WTC11 (cell line): ENCODE measurements at places on chromosomes 2 and 18. TPM values are rescaled to one million over a fixed set of nuclear protein-coding genes. Genes with fewer than 3 reads are reported as not detected.
A peak's percentile ranks its signal among the peaks of the same experiment; 100 is the strongest.

GRCh38 chr2:86392873-86393518, 48.2 kb upstream of the KDM3A start:
- H3K27ac ChIP-seq: no peak overlapping the region
- H3K36me3 ChIP-seq: no peaks in the 10 kb centered on the region
- no peak overlapping the region for H3K4me3 ChIP-seq
- H3K27me3 ChIP-seq: no peaks in the 10 kb centered on the region
- H3K4me1 ChIP-seq: no peaks in the 10 kb centered on the region
- DNase-seq: no peak

TMEM247 gene
- total RNA-seq: not detected in 3 replicates

GRCh38 chr2:164661349-164661748, 40.1 kb upstream of the GRB14 start:
- no peak for DNase-seq
- H3K4me1 ChIP-seq: peaks cover 7% of the 10 kb centered on the region
- no peak overlapping the region for H3K4me3 ChIP-seq
- peaks cover 8% of the 10 kb centered on the region for H3K36me3 ChIP-seq
- no peak overlapping the region for H3K27ac ChIP-seq

RAB12 gene
- total RNA-seq: 56.1 to 69.3 TPM (median 58.1 TPM) in 3 replicates

TM4SF20 gene
- not detected in 3 replicates for total RNA-seq

- peaks cover 10% of the 10 kb centered on the region for H3K4me1 ChIP-seq
- H3K4me3 ChIP-seq: peak overlapping the region; percentile 82
- H3K27me3 ChIP-seq: peaks cover 51% of the 10 kb centered on the region
- H3K36me3 ChIP-seq: no peaks in the 10 kb centered on the region
- no peak for DNase-seq
Observed at GRCh38 chr2:106581755-106582147, 94.6 kb downstream of the CD8B2 start.

- H3K27me3 ChIP-seq: no peaks in the 10 kb centered on the region; the same call in none of the 2 replicates
- peaks cover 37% of the 10 kb centered on the region for H3K36me3 ChIP-seq
- H3K4me3 ChIP-seq: no peak overlapping the region
- DNase-seq: no peak
Observed at GRCh38 chr2:234873828-234874173, 78.0 kb upstream of the SH3BP4 start.

GRCh38 chr2:236093134-236093533, 75.1 kb downstream of the GBX2 start:
- H3K27ac ChIP-seq: peak overlapping the region; percentile 34; the same call in 1 of the 2 replicates
- DNase-seq: no peak
- H3K4me3 ChIP-seq: no peak overlapping the region
- peaks cover 2% of the 10 kb centered on the region; the same call in 1 of the 2 replicates for H3K27me3 ChIP-seq
- H3K4me1 ChIP-seq: peaks cover 40% of the 10 kb centered on the region

GALM gene
- total RNA-seq: 11.2 to 13.5 TPM (median 12.3 TPM) in 3 replicates

ASB18 gene
- total RNA-seq: not detected in 3 replicates

GRCh38 chr2:102114290-102114721, 28.2 kb upstream of the IL1R1 start:
- no peaks in the 10 kb centered on the region; the same call in 1 of the 2 replicates for H3K27me3 ChIP-seq
- no peaks in the 10 kb centered on the region for H3K36me3 ChIP-seq
- no peak overlapping the region; the same call in 1 of the 2 replicates for H3K27ac ChIP-seq
- no peak overlapping the region for H3K4me3 ChIP-seq
- DNase-seq: no peak
- peaks cover 16% of the 10 kb centered on the region for H3K4me1 ChIP-seq

- no peak overlapping the region for H3K27ac ChIP-seq
- no peaks in the 10 kb centered on the region for H3K4me1 ChIP-seq
- H3K36me3 ChIP-seq: no peaks in the 10 kb centered on the region
- no peaks in the 10 kb centered on the region for H3K27me3 ChIP-seq
Observed at GRCh38 chr2:220575963-220576362, 948.5 kb downstream of the SLC4A3 start.

- no peaks in the 10 kb centered on the region for H3K36me3 ChIP-seq
- H3K27me3 ChIP-seq: no peaks in the 10 kb centered on the region
- peak overlapping the region; percentile 62; the same call in 1 of the 2 replicates for H3K27ac ChIP-seq
- no peak overlapping the region for H3K4me3 ChIP-seq
Observed at GRCh38 chr2:231617059-231617926, 24.6 kb downstream of the TEX44 start.

GRCh38 chr2:23145460-23145859, 239.5 kb upstream of the KLHL29 start:
- no peaks in the 10 kb centered on the region for H3K27me3 ChIP-seq
- no peaks in the 10 kb centered on the region for H3K36me3 ChIP-seq
- H3K4me1 ChIP-seq: peaks cover 9% of the 10 kb centered on the region
- no peak overlapping the region for H3K4me3 ChIP-seq
- no peak for DNase-seq

PDE1A gene
- 0.25 TPM in 1 of 3 replicates, not detected in the others for total RNA-seq

DNA sequence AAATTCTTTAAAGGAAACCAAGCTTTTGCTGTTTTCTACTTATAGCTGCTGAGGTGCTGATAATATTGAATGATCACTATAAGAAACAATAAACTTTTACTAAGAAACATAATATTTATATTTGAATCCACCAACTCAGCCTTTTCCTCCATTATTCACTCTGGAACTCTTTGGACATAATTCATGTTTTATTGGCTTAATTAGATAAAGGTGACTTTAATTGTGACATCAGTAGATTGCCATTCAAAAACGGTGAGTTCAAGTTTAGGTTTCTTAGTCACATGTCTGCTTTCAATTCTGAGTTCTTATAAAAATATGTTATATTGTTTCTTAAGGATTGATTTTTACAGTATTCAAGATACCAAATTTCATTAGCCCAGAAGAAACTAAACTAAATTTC, 24.0 kb downstream of the CCDC85A start:
- H3K4me1 ChIP-seq: no peaks in the 10 kb centered on the region
- no peaks in the 10 kb centered on the region; the same call in 1 of the 2 replicates for H3K27me3 ChIP-seq
- H3K27ac ChIP-seq: no peak overlapping the region
- no peaks in the 10 kb centered on the region for H3K36me3 ChIP-seq

GRCh38 chr2:39118786-39119499, 1.9 kb downstream of the SOS1 start:
- peaks cover 42% of the 10 kb centered on the region for H3K4me1 ChIP-seq
- DNase-seq: no peak
- H3K27ac ChIP-seq: peak overlapping the region; percentile 73; the same call in 1 of the 2 replicates
- peak overlapping the region; percentile 81 for H3K4me3 ChIP-seq
- H3K36me3 ChIP-seq: peaks cover 18% of the 10 kb centered on the region

DNA sequence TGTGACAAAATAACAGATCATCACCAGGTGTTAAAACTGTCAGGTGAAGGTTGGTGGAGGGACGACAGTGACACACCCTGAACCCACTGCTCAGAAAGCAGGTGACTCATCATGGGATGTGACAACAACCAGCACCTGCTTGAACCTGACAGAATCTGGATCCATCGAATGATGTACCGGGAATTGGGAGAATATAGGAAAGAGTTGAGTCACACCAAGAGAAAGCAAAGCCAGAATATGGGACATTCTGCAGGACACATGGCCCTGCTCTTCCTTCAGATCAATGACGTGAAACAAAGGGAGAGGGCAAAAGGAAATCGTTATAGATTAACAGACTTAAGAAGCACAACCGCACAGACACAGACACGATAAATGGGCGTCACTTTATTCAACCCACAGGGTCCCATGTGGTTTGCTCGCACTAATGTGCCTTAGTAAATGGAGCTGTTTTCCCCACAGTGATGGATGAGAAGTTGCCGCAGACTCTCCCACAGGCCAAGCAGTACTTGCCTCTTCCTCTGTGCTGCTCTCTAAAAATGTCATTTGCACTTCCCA, 100.1 kb downstream of the CRACDL start:
- no peaks in the 10 kb centered on the region for H3K4me1 ChIP-seq
- DNase-seq: no peak
- H3K27me3 ChIP-seq: no peaks in the 10 kb centered on the region
- H3K36me3 ChIP-seq: no peaks in the 10 kb centered on the region
- no peak overlapping the region for H3K27ac ChIP-seq

DNA sequence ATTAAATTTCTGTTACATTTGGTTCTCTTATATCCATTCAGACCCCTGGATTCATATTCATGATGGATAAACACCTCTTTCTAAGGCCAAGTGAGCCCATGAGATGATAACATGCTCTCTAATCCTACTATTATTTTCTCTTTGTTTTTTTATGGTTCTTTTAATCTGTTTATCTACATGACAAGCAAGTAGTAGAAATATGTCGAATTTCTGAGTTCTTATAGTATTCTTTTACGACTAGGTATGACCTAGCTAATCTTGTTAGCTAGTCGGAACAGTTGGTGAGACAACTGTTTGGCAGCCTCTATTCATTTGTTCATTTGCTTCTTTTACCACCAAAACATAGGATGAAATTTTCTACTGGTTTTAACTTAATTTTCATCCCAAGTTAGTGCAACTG, 98.1 kb upstream of the SCG2 start:
- H3K27me3 ChIP-seq: no peaks in the 10 kb centered on the region
- H3K4me1 ChIP-seq: no peaks in the 10 kb centered on the region
- H3K4me3 ChIP-seq: no peak overlapping the region

DNA sequence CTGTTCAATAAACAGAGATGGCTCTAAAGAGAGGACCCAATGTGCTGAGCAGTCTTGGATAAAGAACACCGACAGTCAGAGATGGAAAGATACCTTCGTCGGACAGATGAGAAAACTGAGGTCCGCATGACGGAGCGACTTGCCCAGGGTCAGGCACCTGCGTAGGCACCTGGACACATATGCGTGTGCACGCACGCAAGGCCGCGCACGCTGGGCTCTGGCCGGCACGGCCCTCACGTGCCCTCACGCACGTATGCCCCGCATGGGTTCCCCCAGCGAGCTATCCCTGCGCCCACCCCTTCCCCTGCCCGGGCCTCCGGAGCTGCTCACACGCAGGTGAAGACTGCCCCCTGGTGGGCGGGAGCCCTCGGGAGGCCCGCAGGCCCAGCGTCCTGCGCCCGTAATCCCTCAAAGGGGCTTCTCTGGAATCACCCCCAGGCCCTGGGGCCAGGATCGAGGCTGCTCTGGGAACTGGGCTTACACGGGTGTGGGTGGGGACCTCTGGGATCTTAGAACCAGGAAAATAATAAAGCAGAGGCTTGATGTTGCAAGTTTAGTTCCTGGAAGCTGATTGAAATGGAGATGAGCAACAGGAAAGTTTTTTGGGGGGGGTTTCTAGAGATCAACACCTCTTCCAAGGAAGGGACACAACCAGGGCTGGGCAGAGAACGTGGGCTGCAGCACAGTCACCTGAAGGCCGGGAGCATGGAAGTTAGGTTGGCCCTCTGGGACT, 246.3 kb downstream of the TNS1 start:
- peaks cover 17% of the 10 kb centered on the region for H3K27me3 ChIP-seq
- H3K4me3 ChIP-seq: peak overlapping the region; percentile 44
- no peak overlapping the region for H3K27ac ChIP-seq
- peak; percentile 93 for DNase-seq

ONECUT2 gene
- total RNA-seq: 0.87 to 1.9 TPM (median 1.6 TPM) in 3 replicates

SLC25A52 gene
- total RNA-seq: not detected in 3 replicates

DNA sequence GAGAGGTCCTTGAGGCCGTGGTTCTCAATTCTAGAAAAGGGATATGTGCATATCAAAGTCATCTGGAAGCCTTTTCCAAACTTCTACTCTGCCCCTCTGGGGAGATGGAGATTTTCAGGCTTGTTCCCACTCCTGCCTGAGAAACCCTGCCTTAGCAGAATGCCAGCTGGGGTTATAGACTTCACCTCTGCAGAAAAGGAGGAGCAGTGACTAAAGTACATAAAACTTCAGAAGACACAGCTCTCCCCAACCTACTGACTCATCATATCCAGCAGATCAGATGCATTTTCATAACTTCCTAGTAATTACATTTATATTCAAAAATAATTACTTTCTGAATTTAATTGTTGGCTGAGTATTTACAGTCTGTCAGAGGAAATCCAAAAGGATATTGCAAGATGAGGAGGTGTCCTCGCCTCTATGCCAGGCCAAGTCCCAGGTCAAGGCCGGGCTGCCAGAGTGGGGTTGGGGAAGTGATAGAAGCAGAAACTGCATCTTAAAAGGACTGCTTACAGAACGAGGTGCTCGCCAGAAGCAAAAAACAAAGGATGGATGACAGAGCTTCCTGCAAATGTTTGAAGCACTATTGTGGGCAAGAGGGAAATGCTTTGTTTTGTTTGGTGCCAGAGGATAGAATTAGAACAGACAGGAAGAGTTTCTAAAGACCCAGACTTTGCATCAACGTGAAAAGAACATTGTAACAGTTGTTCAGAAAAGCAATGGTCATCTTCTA, 75.6 kb upstream of the APCDD1 start:
- H3K36me3 ChIP-seq: no peaks in the 10 kb centered on the region
- DNase-seq: no peak
- H3K4me3 ChIP-seq: no peak overlapping the region
- H3K4me1 ChIP-seq: peaks cover 27% of the 10 kb centered on the region

ST6GAL2 gene
- total RNA-seq: 7.5 to 11.0 TPM (median 8.6 TPM) in 3 replicates

DNA sequence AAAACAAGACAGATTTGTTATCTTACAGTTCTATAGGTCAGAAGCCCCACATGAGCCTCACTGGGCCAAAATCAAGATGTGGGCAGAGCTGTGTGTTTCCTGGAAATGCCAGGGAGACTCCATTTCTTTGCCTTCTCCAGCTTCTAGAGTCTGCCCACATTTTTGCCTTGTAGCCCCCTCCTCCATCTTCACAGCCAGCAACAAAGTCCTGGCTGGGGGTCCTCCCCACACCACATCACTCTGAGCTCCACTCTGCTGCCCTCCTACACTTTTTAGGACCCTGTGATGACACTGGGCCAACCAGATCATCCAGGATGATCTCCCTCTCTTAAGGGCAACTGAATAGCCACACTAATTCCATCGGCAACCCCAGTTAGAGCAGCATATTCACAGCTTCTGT, 34.3 kb downstream of the ASB1 start:
- no peak overlapping the region for H3K27ac ChIP-seq
- H3K4me3 ChIP-seq: no peak overlapping the region
- peaks cover 5% of the 10 kb centered on the region for H3K36me3 ChIP-seq
- H3K27me3 ChIP-seq: peaks cover 6% of the 10 kb centered on the region; the same call in 1 of the 2 replicates
- DNase-seq: no peak

PLGLB2 gene
- total RNA-seq: 0.15 to 0.41 TPM (median 0.37 TPM) in 3 replicates

- H3K36me3 ChIP-seq: no peaks in the 10 kb centered on the region
- no peak for DNase-seq
- peaks cover 58% of the 10 kb centered on the region for H3K4me1 ChIP-seq
- no peak overlapping the region; the same call in 1 of the 2 replicates for H3K27ac ChIP-seq
- no peak overlapping the region for H3K4me3 ChIP-seq
Observed at GRCh38 chr2:62305421-62306176, 109.7 kb downstream of the B3GNT2 start.

DNA sequence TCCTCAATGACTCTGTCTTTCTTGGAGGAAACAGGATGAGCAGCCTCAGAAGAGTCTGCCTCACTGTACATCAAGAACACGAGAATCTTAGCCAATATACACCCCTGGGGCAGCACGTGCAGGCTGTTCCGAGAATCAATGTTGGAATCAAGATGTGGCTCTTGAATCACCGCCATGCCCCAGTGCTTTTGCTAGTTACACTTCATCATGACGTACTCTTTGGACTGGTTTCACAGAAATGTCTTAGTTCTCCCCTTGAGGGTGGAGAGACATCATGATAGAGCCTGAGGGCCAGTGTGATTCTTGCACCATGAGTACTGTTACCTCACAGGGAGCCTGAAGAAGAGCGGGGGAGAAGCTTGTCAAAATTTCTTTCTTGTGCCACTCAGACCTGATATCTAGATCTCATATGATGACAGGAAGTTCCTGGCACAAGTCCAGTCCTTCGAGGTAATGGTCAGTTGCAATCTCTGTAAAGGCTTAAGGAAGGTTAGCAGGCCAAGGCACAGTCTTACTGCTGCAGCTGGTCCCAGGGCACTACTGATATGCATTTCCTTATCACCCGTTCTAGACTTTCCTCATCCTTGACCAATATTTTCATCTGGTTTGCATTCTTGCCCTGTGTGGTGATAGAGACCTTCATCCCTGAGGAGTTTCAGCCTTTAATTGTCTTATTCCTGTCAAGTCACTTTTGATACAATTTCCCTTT, 28.2 kb upstream of the STAT4 start:
- H3K27ac ChIP-seq: no peak overlapping the region
- no peak overlapping the region for H3K4me3 ChIP-seq
- DNase-seq: no peak
- no peaks in the 10 kb centered on the region for H3K36me3 ChIP-seq

- H3K27me3 ChIP-seq: no peaks in the 10 kb centered on the region
- H3K4me3 ChIP-seq: no peak overlapping the region
- no peak overlapping the region for H3K27ac ChIP-seq
Observed at GRCh38 chr2:134491771-134492441, 226.9 kb downstream of the TMEM163 start.
